ENCODE measurements at places on chromosomes 5 and 9.

GRCh38 chr9:91908293-91908623 lies 41.8 kb downstream of the ROR2 start:
- no peak for DNase-seq

DNA sequence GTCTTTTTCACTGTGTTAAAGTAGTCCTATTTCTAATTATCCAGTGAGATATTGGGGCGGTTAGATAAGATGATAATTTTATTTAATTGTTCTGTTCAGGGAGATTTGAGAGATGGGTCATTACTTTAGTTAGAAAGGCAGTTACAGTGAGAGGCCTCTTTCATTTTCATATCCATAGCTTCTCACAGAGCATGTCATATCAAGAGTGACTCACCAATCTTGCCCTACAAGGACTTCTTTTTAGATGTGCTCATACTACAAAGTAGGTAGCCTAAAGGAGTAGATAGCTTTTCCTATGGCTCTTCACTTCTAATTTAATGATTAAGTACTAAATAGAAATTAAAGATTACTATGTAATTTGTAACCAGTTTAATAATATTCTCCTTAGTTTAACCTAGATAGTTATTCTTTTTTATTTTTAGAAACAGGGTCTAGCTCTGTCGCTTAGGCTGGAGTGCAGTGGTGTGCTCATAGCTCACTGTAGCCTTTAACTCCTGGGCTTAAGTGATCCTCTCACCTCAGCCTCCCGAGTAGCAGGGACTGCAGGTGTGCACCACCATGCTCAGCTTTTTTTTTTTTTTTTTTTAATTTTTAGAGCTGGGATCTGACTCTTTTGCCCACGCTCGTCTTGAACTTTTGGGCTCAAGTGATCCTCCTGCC lies 71.0 kb downstream of the FER start:
- DNase-seq = no peak

- DNase-seq = no peak
These were observed 22.2 kb downstream of the COL27A1 start for GRCh38 chr9:114177423-114178064.

GRCh38 chr9:13786131-13786530 lies 506.6 kb upstream of the MPDZ start:
- no peak for DNase-seq

DNA sequence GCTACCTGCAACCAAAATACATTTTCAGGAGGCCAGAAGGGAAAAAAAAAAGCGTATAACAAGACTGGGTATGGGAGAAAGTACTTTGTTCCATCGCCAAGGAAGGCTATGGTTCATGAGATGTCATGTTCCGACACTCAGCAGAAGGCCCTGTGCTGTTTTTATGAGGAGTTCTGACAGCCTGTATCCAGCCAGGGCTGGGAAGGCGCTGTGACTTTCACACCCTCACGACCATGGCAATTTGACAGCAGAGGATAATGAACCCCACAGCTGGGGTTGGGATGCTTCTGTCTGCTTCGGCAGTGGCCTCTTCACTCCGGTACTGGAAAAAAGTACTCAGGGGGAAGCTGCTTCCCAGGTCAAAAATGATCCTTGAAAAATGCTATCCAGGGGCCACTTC lies 154.4 kb downstream of the PRELID2 start:
- DNase-seq = no peak

GRCh38 chr9:135035781-135036760 lies 51.4 kb upstream of the OLFM1 start:
- no peak for DNase-seq

- no peak for DNase-seq
These were observed 50.8 kb downstream of the NEURL1B start for GRCh38 chr5:172691886-172692285.

DNA sequence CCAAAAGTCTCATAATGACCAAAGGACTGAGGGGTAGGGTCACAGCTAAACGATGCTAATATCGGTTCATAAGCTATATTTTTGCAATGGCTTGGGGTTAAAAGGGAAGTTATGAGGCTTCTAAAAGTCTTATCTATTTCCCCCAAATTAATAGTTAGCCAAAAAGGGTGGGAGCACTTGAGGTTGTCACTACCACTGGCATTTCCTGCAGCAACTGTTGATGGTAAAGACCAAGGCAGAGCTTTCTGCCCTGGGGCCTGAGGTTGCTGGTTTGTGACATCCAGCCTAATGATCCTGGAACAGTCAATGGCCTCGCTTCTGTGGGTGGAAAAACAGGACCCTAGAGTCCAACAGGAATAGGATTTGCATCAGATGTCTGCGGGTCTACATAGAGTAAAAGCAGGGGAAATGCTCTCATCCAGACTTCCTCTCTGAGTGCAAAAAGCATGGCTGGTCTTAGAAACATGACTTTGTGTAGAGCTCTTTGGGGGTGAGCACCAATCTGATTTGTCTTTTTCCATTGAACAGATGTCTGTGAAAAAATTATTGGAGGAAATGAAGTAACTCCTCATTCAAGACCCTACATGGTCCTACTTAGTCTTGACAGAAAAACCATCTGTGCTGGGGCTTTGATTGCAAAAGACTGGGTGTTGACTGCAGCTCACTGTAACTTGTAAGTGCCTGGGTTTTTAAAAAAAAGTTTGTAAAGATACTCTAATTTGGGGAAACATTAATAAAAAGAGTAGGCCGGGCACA lies 2.7 kb downstream of the GZMA start:
- DNase-seq = no peak

DNA sequence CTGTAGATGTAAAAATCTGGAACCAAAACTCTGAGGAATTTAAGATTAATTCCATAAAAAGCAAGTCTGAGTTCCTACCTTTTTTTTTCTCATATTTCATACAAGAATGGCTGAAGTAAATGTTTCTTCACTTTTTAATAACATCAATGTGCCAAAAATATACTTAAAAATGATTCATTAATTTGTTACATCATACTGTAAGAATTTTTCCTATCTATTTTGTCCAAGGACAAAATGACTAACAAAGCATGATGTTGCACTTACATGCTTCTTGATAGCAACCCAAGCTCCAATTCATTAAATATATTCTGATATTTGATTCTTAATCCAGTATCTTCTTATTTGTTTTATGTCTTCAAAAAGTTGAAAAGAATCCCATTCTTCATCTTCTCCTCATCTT lies 988.3 kb downstream of the TLE1 start:
- DNase-seq = no peak

DNA sequence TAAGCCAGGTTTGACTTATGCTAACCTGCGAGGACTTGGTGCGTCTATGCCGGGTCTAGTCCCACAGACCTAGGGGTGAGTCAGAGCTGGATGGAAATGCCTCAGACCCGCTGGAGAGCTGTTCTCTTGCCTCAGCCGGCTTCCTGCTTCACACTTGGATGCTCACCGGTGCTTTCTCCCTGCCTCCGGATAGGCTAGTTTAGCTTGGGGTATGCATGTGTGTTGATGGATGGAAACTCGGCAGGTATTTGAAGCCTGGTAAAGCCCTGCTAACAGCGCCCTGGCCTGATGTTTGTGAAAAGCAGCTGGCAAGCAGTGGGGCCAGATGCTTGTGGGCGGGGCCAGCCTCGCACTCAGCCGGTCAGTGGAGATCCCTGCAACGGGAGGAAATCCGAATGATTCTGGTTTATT lies 29.3 kb downstream of the PRRC2B start:
- no peak for DNase-seq

DNA sequence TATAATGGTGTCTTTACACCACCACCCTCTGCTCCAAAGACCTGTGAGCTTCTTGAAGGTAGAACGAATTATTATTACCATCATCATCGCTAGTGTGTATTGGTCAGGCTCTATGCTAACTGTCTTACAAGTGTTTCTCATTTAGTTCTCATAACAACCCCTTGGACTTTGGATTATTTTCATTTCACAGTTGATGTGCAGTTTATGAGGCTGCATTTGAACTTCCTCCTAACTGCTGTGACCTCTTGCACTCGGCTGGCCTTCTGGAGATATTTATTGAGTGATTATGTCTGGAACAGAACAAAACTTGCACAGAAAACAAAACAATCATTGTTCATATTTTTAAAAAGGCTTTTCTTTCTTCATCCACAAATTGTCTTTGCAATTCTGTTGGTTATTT lies 306.3 kb upstream of the SGCD start:
- no peak for DNase-seq

GRCh38 chr9:1916095-1916494 lies 99.1 kb upstream of the SMARCA2 start:
- DNase-seq = no peak

GRCh38 chr9:14219850-14220249 lies 94.1 kb downstream of the NFIB start:
- no peak for DNase-seq

GRCh38 chr9:79664375-79664831 lies 92.6 kb downstream of the TLE4 start:
- no peak for DNase-seq

DNA sequence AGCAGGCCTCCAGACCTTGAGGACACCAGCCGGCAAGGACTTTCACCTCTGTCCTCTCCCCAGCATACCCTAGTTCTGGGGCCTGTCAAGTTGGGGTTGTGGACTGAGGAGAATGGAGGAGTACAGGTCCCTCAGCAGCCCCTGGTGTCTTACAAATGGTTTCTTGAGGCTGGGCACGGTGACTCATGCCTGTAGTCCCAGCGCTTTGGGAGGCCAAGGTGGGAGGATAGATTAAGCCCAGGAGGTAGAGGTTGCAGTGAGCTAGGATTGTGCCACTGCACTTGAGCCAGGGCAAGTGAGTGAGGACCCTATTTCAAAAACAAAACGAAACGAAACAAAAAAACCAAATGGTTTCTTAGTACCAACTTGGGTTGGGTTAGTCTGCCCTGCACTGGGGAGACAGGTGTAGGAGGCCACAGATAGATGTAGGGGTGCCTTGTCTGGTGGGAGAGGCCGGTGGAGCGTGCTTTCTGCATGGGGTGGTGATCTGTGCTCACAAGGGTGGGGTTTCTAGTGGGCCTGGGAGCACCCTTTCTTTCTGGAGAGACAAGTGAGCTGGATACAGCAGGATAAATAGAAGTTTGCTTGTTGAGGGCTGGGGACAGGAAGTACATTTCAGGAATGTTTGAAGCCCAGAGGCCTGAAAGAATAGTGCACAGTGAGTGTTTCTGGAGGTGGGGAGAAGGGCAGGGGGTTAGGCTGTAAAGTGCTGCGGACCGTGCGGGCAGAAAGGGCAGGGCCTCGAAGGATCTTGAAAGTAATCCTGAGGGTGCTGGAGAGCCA lies 37.7 kb upstream of the PSD2 start:
- no peak for DNase-seq

DNA sequence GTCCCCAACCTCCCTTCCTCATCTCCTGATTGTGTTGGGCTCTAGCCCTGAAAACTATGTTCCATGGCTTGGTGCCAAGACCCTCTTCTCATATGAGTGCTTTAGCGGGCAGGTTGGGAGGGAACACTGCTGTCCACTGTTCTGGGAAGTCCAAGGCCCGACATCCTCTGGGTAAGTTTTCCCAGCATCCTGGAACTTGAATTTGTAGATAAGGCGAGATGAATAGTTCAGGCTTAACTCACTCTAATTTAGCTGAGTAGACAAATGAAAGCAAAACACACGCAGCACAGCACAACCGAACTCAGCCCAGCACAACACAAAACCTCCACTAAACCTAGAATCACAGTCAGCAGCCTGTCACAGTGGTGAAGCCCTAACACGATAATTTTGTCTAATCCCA lies 95.3 kb upstream of the SLC28A3 start:
- DNase-seq = no peak

- no peak for DNase-seq
These were observed 592.7 kb downstream of the TLE1 start for GRCh38 chr9:81096625-81097024.

DNA sequence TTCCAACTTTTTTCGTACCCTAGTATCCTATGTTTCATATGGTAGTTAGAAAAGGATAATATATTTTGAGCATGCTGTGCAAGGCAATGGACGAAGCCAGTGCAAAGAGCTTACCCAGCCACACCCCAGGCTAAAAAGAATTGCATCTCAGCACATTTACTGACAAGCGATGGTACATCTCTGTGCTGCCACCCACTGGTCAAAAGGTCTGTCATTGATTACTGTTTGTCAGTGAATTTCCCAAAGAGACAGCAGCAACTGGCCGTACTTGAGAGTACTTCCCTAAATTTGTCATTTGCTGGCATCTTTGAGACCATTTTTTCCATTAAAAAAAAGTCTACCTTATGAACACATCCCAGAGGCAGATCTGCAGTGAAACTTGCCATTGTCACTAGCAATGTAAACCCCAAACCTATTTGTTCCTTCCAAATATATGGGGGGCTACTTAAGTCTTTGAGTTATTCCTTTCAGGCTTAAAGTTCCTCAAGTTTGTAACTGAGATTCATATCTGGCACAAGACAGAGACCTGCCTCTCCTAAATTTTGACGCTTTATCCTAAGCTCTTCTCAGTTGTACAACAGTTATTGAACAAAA lies 184.3 kb downstream of the CTNND2 start:
- no peak for DNase-seq

GRCh38 chr5:5983261-5983980 lies 394.9 kb downstream of the MED10 start:
- DNase-seq = no peak

GRCh38 chr5:168852329-168852728 lies 273.2 kb upstream of the PANK3 start:
- DNase-seq = no peak

GRCh38 chr9:90939351-90939750 lies 137.7 kb downstream of the SYK start:
- no peak for DNase-seq

- DNase-seq = no peak
These were observed 69.5 kb downstream of the ERP44 start for GRCh38 chr9:100029251-100029650.

DNA sequence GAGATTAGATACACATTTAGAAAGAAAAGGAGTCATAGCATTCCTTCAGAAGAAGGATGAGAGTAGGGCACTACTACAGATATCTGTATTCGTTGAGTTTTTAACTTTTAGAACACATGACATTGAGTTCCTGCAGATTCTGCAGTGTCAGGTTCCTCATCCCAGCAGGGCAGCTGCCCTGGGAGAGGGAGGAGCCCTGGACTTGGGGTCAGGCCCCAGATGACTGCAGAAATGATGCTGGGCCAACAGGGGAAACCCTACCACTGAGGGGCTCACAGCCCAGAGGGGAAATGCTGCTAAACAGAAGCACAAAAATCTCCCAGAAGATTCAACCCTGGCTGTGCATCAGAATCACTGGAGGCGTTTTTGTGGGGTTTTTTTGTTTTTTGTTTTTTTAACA lies 68.9 kb upstream of the TAF1L start:
- DNase-seq = no peak

- no peak for DNase-seq
These were observed 55.6 kb upstream of the MELK start for GRCh38 chr9:36517131-36517530.

DNA sequence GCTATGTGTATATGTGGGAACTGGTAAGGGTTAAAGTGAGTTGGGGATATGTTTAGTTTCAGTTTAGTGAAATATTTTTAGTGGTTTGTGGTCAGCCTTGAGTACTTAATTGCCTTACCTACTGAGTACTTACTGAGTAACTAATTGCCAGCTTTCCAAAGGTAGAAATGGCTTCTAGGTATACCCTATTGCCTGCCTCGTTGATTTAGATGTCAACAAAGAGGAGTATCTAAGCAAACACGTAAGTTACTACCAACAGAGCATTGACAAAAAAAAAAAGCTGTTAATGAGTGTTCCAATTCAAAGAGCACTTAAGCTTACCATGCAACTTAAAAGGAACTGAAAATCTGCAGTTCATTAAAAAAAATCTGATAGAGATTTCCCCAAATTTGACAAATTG lies 8.8 kb downstream of the ATP10B start:
- DNase-seq = no peak
